ENCODE measurements at places on chromosomes 3 and 15. TPM values are rescaled to one million over a fixed set of nuclear protein-coding genes. Genes with fewer than 3 reads are reported as not detected.

KCNMB3 gene
- 3.0 TPM for total RNA-seq

COX17 gene
- 44.3 TPM for total RNA-seq

GABRR3 gene
- total RNA-seq, result not detected

AADACL2 gene
- not detected for total RNA-seq

CRBN gene
- 87.5 TPM for total RNA-seq

SCAANT1 gene
- not detected for total RNA-seq

LRRFIP2 gene
- total RNA-seq, result 47.4 TPM

IDH2 gene
- total RNA-seq, result 191 TPM

DNAH12 gene
- 0.41 TPM for total RNA-seq
